ENCODE measurements at places on chromosomes 3 and 15. TPM values are rescaled to one million over a fixed set of nuclear protein-coding genes. Genes with fewer than 3 reads are reported as not detected.
A peak's percentile ranks its signal among the peaks of the same experiment; 100 is the strongest.

GRCh38 chr3:11415099-11415498 lies 142.9 kb downstream of the ATG7 start:
- no peak for DNase-seq

DNA sequence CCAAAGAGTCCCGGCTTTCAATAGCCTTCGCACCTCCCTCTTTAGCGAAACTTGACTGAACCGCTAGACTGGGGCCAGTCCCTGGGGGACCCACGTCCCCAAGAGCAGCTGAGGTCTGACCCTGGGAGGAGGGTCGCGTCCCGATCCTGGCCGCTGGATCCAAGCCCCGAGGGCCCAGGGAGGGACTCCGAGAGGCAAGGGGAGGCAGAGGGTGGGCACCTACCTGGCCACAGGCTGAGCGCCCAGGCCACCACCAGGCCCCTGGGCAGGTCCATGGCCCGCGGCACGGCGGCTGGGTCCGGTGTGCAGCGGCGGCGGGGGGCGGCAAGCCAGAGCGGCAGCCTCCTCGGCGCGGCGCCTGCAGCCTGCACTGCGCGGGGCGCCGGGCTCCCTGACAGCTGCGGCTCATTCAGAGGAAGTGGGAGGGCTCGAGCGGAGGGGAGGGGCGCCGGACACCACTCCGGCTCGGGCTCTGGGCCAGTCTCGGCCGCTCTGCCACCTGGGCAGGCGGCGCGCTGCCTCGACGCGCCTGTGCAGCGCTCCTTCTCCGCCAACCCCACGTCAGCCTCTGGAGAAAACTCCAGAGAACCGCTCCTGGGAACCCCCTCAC lies at the start of gene ITGA11:
TSS of gene ITGA11 (minus strand) at position 372 of the 610 bp plus-strand sequence. CDS start at position 275, 97 bp downstream.
- DNase-seq, result no peak

DNA sequence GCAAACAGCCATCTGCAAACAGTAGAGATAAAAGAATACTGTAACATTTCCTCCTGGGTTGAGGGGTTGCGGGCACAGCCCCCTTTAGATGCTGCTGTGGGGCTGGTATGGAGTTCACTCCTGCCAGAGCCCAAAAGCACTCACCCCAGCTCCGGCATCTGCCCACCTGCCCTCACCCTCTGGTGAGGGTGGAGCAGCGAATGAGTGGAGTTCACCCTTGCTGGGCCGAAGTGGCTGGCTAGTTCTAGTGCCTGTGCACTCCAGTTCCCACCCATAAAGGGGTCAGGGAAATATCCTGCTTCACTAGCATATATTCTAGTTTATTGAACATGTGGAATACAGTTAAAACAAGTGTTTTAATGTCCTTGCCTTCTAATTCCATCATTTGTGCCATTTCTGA lies 209.7 kb upstream of the SGO1 start:
- DNase-seq, result no peak

GRCh38 chr3:48026098-48026497 lies 9.9 kb upstream of the MAP4 start:
- DNase-seq, result no peak

DNA sequence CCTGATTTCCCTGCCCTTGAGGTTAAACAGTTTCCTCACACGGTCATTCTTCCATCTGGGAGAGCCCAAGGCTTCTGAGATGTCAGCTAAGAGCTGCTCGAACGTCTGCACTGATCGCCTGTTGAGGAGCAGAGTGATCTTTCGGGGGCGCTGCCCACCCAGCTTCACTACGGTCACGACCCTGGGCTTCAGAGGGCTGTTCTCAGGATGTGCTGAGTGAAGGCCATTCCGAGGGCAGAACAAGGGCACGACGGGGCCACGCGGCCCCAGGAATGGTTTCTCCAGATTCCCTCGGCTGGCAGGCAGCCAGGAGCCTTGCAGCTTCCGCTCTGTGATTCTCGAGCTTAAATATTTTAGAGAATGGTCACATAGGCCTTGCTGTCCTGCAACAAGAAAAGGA lies 25.7 kb downstream of the DCLK3 start:
- no peak for DNase-seq

DNA sequence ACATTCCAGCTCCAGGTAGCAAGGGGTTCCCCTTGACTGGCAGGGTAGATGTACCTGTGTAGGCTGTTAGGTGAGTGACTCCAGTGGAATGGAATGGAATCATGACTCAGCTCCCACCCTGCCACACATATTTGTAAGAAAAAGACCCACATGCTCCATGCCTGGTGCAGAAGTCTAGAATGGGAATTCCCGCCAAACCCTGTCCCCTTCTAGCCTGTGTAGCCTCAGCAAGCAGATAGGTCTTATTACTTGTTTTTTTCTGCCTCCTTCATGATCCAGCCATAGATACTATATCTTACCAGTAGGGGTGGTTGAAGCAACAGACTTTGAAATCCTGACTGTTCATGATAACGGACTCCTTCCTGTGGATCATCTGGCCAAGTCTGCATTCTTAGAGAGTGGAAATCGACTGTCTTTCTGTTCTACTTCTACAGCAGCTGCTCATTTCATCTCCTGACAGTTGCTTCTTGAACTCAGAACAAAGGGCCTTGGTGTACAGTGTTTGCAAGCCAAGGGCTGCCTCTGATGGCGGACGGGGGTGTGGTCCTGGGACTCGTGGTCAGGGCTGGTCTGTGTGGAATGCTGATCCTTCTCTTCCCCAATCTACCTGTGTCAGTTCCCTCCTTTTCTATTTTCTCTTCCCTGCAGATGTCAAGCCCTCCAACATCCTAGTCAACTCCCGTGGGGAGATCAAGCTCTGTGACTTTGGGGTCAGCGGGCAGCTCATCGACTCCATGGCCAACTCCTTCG lies 16.3 kb downstream of the SNAPC5 start:
- no peak for DNase-seq

DNA sequence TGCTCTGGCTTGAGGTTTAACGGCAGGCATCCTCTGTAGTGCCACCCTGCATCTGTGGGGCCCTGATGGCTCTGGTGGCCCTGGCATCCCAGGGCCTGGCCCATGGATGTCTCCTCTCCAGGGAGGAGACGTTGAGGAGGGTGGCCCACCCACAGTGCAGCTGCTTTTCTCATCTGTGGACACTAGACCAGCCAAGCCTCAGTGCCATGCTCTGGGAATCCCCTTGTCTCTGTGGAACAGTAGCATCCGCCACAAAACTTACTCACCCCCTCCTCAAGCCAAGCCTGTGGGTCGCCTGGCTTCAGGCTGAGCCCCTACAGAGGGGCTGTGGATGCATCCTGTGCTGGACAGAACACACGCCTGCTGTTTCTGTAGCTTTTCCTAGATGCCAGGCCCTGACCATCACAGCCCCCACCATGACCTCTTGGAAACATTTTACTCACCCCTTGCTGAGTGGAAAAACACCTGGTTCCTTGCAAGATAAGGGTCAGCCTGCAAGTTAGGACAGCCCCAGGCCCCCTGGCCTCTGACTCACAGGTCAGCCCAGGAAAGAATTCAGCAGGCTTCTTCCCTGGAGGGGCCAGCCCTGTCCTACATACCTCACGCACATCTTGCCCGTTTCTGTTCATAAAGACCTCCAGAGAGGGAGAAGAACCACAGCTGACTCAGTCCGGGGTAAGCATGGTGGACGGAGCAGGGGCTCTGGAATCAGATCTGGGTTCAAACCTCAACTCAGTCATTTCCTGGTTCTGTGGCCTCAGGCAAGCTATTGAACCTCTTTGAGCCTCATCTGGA lies 19.0 kb downstream of the PAK6 start:
- DNase-seq, result no peak

GRCh38 chr15:55518641-55519040 lies 10.6 kb upstream of the DNAAF4 start:
- no peak for DNase-seq

DNA sequence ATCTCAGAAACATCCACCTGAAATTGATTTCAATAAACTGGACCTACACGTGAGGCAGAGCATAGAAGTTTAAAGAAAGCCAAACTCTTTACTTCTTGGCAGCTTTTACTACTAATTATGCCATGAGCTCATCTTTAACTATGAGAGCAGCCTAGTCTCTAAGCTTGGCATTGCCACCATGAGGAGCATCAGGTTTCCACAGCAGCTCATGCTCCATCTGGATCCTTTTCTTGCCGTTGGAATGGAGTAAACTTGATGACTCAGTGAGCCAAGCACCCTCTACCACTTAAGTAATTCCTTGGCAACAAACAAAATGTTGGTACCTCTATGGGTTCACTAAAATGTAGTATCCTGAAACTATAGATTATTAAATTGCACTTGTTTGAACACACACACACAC lies 583.2 kb downstream of the EPHA3 start:
- DNase-seq, result no peak

DNA sequence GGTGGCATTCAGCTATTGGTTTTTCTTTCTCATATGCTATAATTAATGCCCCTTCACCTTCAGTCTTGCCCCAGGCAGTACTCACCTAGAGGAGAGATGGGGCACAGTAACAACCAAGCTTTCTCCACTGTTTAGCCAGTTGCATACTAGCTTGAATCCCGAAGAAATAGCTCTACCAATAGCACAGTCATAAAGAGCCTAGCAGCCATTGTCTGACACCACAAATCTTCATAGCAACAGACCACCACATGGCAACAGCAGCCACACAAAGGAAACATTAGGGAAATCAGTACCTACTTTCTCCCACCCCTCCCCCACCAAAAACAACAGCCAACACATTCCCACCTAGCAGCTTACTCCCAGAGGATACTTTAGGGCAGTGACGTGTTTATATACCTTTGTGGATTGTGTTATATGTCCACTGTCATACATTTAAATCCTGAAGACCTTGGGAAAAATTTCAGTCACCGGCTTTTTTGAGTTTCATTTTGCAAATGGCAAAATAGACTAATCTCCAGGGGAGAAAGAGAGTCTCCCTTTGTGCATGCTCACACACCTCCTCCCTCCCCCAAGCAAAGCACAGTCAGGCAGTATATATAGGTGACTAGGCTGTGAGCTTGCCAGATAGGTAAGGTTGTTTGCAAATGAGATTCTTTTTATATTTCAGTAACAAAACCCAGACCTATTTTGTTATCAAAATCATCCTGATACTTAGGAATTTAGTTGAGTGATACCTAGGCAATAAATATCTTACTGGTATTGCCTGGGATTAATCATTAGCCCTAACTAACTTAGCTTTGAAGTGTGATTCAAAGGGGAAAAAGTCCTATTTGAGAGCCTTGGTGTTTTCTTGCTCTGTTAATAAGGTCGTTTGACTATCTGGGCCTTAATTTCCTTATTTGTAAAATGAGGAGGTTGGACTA lies 140.6 kb downstream of the RBPMS2 start:
- DNase-seq, result peak; percentile 58

DNA sequence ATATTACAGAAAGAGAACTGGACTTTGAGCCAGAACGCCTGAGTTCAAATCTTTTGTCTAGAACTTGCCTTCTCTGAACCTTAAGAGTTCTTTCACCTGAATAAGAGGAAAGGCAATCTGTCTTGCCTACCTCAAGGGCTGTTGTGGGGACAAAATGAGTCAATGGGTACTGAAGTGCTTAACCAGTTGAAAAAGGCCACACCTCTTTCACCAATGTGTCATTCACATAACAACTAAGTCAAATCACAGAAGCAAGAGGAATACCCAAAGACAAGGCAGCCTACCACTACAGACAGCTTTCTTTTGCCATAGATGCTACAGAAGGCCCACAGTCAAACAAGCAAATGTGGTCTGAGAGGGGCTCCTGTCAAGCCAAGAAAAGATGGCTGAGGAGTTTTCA lies 39.7 kb downstream of the NBEAL2 start:
- DNase-seq, result no peak

GRCh38 chr15:59124261-59124660 lies 19.3 kb downstream of the CCNB2 start:
- DNase-seq, result no peak

DNA sequence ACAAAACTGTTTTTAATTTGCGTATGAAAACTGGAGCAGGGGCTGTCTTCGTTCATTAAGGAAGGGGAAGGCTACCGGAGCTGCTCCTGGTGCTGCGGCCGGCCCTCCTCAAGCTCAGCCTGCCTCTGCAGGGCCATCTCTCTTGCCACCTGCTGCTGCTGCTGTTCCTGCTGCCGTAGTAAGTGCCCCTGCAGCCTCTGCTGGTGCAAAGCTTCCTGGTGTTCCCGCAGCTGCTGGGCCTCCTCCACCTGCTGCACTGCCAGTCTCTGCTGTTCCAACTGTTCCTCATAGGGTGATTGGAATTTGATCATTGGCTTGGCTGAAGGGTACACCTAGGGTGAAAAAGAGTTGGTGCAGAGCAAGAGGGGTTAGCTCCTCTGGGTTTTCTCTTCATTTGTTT lies 66.0 kb downstream of the GOLIM4 start:
- DNase-seq, result no peak

DNA sequence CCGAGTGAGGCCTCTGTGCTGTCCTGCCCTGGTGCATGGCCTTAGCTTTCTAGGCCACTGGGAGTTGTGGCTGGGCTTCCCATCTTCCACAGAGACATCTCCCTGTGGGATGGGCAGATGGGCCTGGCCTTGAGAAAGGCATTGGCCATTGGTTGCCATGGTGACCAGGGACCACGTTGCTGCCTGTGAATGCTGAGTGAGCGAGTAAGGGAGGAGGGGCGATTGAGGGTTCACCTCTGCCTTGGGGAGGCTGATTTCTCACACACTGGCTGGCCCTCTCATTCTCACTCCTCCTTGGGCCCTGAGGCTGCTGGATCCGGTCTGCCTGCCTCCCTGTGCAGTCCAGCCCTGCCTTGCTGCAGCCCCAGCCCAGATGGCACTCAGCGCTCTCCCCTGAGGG lies 26.4 kb upstream of the DOCK3 start:
- no peak for DNase-seq

GRCh38 chr3:29004885-29005599 lies 275.8 kb upstream of the RBMS3 start:
- DNase-seq, result no peak

DNA sequence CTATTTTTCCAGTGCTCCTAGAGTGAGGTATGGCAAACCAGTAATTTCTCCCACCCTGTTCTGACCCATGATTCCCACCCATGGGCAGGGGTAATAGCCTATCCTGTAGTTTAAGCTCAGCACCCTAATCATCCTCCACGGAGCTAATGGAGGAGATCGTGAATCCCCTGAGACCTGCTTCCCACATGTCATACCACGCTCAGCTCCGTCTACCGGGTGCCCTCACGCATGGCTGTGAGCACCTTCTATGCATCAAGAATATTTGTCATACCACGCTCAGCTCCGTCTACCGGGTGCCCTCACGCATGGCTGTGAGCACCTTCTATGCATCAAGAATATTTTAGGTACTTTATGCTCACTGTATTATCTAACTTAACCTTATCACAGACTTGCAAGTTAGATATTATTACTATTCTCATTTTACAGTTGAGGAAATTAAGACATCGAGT lies 104.7 kb upstream of the PFN2 start:
- no peak for DNase-seq

- peak; percentile 72 for DNase-seq
These were observed 4.8 kb upstream of the CSK start for GRCh38 chr15:74776821-74777768.

Gene CTXN2
- total RNA-seq, result not detected

Gene CCR2
- total RNA-seq, result 0.51 TPM

Gene SEMA6D
- total RNA-seq, result not detected

Gene PDZRN3
- not detected for total RNA-seq

Gene SOX2
- not detected for total RNA-seq

Gene GRM2
- total RNA-seq, result 0.59 TPM

Gene LRRC3B
- total RNA-seq, result not detected

Gene MINAR1
- total RNA-seq, result 0.51 TPM

Gene ROBO2
- not detected for total RNA-seq

Measured in CD8-positive, alpha-beta memory T cell (primary cell).